ENCODE measurements at places on chromosomes 12 and 14. TPM values are rescaled to one million over a fixed set of nuclear protein-coding genes. Genes with fewer than 3 reads are reported as not detected.

DNA sequence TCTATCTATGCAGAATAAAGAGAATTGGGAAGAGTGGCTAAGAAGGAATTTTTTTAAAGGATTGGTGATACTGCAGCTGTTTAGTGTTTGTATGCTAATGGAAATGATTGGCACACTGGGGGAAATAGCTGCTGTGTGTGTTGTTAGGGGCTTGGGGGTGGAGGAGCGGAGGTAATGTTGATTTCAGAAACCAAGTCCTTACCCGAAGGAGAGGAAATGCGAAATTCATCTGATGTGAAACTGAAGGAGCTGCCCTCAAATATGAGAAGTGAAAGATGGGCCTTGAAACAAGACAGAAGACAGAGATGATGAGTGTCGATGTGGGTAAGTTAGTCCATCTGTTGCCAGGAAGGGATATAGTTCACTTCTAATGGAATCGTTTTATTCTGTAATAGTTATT is 21.2 kb upstream of the RNASE12 start:
- no peak for DNase-seq

- no peak for DNase-seq
Observed at GRCh38 chr12:112905451-112906089, 1.2 kb upstream of the OAS1 start.

DNA sequence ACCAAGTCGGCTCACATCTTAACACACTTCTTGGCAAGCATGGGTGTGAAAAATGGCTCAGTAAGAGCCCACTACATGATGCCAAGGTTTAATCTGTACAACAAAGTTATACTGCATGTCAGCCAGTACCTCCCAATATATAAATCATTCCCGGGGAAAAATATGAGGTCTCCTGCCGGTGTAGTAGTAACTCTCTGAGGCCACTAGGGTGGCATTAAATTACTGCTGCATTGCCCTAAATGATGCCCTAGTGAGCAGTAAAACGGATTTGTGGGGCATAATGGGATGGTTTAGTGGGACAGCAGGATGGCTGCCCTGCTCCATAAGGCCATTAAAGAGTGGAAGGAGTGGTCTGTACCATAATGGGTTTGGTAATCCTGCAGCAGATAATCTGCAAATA is 267.7 kb downstream of the MED13L start:
- no peak for DNase-seq

DNA sequence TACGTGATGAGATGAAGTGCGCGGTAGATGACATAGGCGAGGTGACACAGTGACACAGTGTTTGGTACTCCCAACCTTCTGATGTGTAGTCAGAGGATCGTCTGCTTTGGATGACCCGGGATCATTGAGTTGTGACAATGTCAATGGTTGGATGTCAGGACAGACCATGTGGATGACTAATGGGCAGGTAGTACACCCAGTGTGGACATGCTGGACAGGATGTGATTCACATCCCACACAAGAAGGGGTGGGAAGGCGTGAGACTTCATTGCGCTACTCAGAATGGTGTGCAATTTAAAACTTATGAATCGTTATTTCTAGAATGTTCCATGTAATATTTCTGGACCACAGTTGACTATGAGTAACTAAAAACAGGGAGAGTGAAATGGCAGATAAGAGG is 23.8 kb downstream of the MAP3K9 start:
- DNase-seq = no peak

DNA sequence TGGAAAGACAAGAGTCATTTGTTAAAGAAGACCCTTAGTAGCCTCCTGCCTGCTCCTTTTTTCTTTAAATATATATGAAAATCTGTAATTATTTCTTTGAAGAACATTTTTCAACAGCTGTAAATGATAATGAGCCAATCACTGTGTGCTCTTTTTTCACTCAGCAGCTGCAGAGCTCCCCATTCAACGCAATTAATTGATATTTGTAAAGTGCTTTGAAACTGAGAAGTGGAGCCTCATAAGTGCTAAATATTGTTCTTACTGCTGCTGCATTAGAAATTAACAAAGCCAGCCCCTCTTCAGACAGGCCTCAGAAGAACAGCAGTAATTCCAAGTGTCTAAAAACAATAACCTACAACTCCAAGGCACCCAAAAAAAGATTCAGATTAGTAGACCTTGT is 224.3 kb downstream of the GXYLT1 start:
- no peak for DNase-seq

- DNase-seq = no peak
Observed at GRCh38 chr12:30043151-30043847, 259.6 kb upstream of the TMTC1 start.

CHD8 gene
- total RNA-seq = 23.4 TPM

TRIM9 gene
- 0.20 TPM for total RNA-seq

CCDC196 gene
- 4.0 TPM for total RNA-seq
